Activated CD4-positive, alpha-beta T cell treated with anti-CD3 and anti-CD28 coated beads, Interleukin-2, Interleukin-6, amounts not matched to agents 100 ng/mL and 50 ng/mL, durations not matched to agents 16 hours and 8 hours (primary cell): ENCODE measurements at places on chromosomes 2 and 18.

DNA sequence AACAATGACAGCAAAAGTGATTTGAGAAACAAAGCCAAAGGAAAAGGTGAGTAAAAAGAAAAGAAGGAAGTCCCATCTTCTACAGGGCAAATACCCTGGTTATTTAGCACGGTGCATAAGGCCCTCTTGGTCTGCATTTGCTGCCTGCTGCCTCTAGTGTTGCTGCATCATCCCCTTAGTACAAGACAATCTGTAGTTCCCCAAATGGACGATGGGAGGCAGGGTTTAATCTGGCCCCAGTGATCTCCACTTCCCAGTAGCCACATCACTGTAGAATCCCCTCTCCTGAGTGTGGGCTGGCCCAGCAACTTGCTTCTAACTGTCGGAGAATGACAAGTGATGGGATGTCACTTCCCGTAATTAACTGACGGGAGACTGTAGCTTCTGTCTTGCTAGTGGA, 85.1 kb downstream of the CTAGE1 start:
- DNase-seq, result no peak

- no peak for DNase-seq
Observed at GRCh38 chr18:68840554-68841263, 42.8 kb downstream of the CCDC102B start.

- no peak for DNase-seq
Observed at GRCh38 chr2:154551649-154552048, 146.8 kb upstream of the KCNJ3 start.

DNA sequence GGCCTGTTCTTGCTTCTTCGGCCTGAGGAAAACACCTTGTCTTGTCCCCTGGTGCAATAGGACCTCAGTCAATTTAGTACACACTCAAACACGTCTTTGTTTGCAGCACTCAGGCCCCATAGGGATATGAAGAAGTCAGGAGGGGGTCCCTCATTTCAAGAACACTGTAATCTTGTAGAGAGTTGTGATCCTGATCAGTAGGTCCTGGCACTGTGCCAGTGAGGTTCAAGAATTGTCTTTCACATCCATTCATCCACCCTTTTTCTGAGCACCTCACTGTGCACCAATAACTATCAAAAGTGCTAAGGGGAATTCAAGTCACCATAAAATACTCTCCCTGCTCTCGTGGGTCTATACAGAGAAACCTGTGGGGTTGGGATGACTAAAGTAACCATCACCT, 131.4 kb upstream of the LHCGR start:
- no peak for DNase-seq

DNA sequence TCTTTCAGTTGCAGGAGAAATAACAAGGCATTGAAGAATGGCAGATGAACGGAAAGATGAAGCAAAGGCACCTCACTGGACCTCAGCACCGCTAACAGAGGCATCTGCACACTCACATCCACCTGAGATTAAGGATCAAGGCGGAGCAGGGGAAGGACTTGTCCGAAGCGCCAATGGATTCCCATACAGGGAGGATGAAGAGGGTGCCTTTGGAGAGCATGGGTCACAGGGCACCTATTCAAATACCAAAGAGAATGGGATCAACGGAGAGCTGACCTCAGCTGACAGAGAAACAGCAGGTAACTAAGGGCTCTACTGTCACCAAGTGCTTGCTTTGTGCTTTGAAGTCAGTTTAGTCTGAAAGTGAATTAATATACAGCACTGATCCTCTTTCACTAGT, 118.5 kb upstream of the UNC80 start:
- no peak for DNase-seq

GRCh38 chr2:237257471-237257951, 156.5 kb downstream of the COL6A3 start:
- DNase-seq, result no peak

- DNase-seq, result no peak
Observed at GRCh38 chr2:146576339-146577111, 1268.3 kb upstream of the ACVR2A start.

- DNase-seq, result no peak
Observed at GRCh38 chr2:70941701-70942100, 6.0 kb downstream of the ATP6V1B1 start.
